ENCODE measurements at places on chromosomes 5 and 9.

DNA sequence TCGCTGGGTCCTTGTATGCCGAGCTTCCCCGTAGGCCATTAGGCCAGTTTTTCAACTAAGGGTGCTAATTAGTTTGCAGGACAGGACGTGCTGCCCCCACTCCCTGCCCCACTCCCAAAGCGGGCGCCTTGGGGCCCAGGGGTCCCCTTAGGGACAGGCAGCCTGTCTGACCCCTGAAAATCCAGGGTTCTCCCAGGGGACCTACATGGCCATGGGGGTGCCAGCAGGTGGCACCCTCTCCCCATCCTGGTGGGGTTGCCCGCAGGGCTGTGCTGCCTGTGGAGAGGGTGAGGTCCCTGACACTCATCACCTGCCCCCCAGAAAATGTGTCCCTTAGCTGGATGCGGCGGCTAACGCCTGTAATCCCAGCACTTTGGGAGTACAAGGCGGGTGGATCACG, 8.5 kb upstream of the CCDC187 start:
- DNase-seq = peak; percentile 48

DNA sequence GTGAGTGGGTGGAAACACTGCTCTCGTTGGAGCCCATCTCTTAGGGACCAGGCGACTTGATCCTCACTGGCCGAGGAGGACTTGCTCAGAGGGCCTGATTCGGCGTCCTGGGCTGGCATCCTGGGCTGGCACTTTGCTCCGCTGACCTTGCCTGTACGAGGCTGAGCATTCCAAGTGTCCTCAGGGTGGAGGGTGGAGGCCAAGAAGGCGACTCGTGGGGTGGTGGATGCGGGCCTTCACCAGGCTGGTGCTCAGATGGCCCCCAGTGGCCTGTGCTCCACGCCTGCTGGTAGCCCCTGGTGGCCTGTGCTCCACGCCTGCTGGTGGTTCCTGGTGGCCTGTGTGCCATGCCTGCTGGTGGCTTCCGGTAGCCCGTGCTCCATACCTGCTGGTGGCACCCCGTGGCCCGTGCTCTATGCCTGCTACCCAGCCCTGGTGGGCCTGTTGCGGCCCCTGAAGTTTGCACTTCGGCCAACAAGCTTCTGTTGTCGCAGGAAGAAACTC, 42.9 kb downstream of the PHF2 start:
- no peak for DNase-seq

- DNase-seq = peak; percentile 95
Observed at GRCh38 chr9:121249563-121249962, 18.4 kb upstream of the GSN start.

GRCh38 chr5:74432216-74432615, 208.3 kb downstream of the ENC1 start:
- DNase-seq = no peak

- no peak for DNase-seq
Observed at GRCh38 chr5:89686081-89686765, 723.3 kb downstream of the CETN3 start.
